SK-N-SH (cell line): ENCODE measurements at places on chromosomes 3 and 15. TPM values are rescaled to one million over a fixed set of nuclear protein-coding genes. Genes with fewer than 3 reads are reported as not detected.

DNA sequence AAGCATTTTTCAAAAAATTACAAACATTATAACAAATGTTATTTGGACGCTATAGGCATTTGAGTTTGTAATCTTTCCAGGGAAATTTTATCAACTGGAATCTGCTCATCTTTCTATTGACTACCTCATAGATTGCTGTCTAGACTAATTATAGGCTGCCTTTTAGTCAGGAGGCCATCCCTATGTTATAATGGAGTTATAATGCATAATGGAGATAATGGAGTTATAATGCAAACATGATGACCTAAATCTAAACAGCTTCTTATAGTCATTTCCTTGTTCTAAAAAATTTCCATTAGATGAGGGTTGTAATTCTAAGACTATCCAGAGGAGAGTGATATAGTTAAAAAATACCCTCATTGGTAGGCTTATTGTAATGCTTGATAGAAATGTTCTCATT is 226.4 kb downstream of the SI start:
- no peak overlapping the region; the same call in 1 of the 2 replicates for H3K27ac ChIP-seq
- H3K4me1 ChIP-seq = peaks cover 4% of the 10 kb centered on the region
- no peak overlapping the region for H3K4me3 ChIP-seq
- peak; percentile 32 for DNase-seq

- H3K27me3 ChIP-seq = no peaks in the 10 kb centered on the region
- H3K4me1 ChIP-seq = peaks cover 14% of the 10 kb centered on the region
- peaks cover 34% of the 10 kb centered on the region for H3K36me3 ChIP-seq
- no peak for DNase-seq
- no peak overlapping the region for H3K4me3 ChIP-seq
- H3K27ac ChIP-seq = no peak overlapping the region
These were observed 58.9 kb downstream of the LMCD1 start for GRCh38 chr3:8560366-8561007.

DNA sequence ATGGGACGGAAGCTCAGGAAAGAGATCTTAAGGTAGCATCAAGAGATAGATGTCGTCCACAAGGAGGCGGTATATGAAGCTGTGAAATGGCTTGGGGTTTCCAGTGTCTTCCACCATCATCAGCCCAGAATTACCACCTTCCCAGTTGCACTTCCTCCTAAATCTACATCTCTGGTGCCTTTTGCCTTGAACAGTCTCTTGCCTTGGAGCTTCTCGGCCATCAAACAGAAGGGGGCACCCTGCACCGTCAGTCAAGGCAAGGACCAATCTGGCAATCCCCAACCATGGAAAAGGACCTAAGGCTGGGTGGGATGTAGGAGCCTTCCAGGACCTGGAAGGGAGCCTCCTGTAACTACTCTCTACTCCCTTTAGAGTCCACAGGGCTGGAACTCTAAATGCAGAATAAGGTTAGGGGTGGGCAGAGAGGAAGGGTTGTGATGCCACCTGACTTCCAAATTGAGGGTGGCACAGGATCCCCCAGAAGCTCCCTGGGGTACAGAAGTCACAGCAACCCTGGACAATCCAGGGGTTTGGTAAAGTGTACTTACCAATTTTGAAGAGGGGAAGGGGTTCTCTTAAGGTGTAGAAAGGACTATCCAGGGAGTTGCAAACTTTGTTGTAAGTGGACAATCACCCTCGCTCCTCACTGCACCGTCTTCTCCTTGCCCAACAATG is 1.0 kb upstream of the RYR3 start:
- peaks cover 2% of the 10 kb centered on the region; the same call in 1 of the 2 replicates for H3K4me1 ChIP-seq
- no peaks in the 10 kb centered on the region for H3K36me3 ChIP-seq
- H3K27ac ChIP-seq = no peak overlapping the region
- H3K4me3 ChIP-seq = no peak overlapping the region

The ATP2B2 gene
- 0.05 and 0.15 TPM in 2 replicates for polyA plus RNA-seq

- H3K4me3 ChIP-seq = no peak overlapping the region
- H3K4me1 ChIP-seq = peaks cover 5% of the 10 kb centered on the region
- no peak overlapping the region for H3K27ac ChIP-seq
- H3K27me3 ChIP-seq = no peaks in the 10 kb centered on the region
These were observed 214.7 kb upstream of the MRPL3 start for GRCh38 chr3:131717493-131717892.

DNA sequence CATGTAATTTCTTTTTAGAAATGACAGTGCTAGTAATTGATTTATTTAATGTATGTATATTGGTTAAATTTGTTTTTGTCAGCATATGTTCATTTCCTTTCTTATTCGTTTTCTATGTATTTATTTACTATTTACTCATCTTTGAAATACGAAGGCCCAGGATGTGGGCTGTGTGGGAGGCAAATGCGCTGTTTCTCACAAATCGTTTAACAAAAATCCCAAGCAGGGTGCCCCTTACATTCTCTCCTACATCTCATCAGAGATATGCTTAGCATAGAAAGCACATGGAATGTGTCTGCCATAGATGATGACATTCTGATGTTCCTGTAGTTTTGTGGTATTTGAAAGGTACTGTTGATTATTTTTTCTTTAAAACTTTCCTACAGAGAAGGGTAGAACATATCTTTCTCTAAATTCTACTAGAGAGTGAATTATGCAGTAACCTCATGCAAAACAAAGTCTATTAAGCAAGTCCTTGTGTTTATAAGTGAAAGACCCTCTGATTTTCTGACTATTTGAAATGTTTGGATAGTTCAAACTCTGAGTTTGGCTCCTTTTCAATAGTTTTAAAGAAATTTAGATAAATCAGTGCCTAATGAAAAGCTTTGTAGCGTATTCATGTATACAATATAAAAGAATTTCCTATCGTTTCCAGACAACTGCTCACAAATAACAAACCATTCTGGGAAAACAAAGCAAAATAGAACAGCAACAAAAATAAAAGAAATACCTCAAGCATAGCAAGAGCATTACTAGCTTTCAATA is 111.1 kb upstream of the VGLL3 start:
- H3K27ac ChIP-seq = no peak overlapping the region
- no peaks in the 10 kb centered on the region for H3K4me1 ChIP-seq
- H3K4me3 ChIP-seq = no peak overlapping the region
- no peaks in the 10 kb centered on the region for H3K36me3 ChIP-seq
- no peak for DNase-seq

GRCh38 chr3:187101184-187102072 is 37.9 kb downstream of the RPL39L start:
- H3K4me3 ChIP-seq = peak overlapping the region; percentile 55
- no peaks in the 10 kb centered on the region for H3K36me3 ChIP-seq
- peak; percentile 54 for DNase-seq
- H3K27ac ChIP-seq = peak overlapping the region; percentile 78; the same call in 1 of the 2 replicates
- peaks cover 10% of the 10 kb centered on the region for H3K4me1 ChIP-seq

The UACA gene
- polyA plus RNA-seq = 35.9 and 57.1 TPM in 2 replicates

GRCh38 chr3:121834157-121834670 is 646 bp downstream of the IQCB1 start:
- H3K36me3 ChIP-seq = peaks cover 9% of the 10 kb centered on the region
- H3K27ac ChIP-seq = peak overlapping the region; percentile 63; the same call in 1 of the 2 replicates
- H3K27me3 ChIP-seq = no peaks in the 10 kb centered on the region
- peak overlapping the region; percentile 82 for H3K4me3 ChIP-seq
- peaks cover 7% of the 10 kb centered on the region for H3K4me1 ChIP-seq

- H3K4me1 ChIP-seq = peaks cover 16% of the 10 kb centered on the region
- H3K4me3 ChIP-seq = no peak overlapping the region
- no peak for DNase-seq
- H3K27me3 ChIP-seq = no peaks in the 10 kb centered on the region
These were observed 4.0 kb downstream of the TM4SF1 start for GRCh38 chr3:149373235-149374125.

The ZNF621 gene
- polyA plus RNA-seq = 10.3 and 15.5 TPM in 2 replicates

DNA sequence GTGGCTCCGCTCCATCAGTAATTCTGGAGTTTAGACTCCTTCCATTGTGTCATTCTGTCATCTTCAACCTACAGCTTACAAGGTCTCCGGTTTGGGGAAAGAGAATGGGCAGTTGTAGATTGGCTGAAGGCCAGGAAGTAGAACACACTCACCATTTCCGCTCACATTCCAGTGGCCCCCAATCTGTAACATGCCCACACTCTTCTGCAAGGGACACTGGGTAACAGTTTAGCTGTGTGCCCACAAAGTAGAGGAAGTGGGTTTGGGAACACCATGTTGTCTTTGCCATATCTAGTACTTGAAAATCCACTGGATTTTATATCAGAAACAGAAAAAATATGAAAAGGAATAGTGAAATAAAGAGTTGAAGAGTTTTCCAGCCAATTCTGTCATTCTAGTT is 153.5 kb downstream of the SV2B start:
- H3K4me1 ChIP-seq = no peaks in the 10 kb centered on the region
- H3K36me3 ChIP-seq = no peaks in the 10 kb centered on the region
- H3K27ac ChIP-seq = no peak overlapping the region
- H3K27me3 ChIP-seq = no peaks in the 10 kb centered on the region
- no peak overlapping the region for H3K4me3 ChIP-seq
- DNase-seq = no peak

The FETUB gene
- polyA plus RNA-seq = 0.05 TPM in 2 replicates

- no peak for DNase-seq
- peaks cover 5% of the 10 kb centered on the region for H3K4me1 ChIP-seq
- no peaks in the 10 kb centered on the region for H3K27me3 ChIP-seq
- no peaks in the 10 kb centered on the region for H3K36me3 ChIP-seq
- no peak overlapping the region for H3K4me3 ChIP-seq
These were observed 231.1 kb upstream of the DPH6 start for GRCh38 chr15:35777061-35777460.

GRCh38 chr15:90412356-90413194 is 24.5 kb downstream of the IQGAP1 start:
- no peaks in the 10 kb centered on the region for H3K36me3 ChIP-seq
- no peaks in the 10 kb centered on the region for H3K27me3 ChIP-seq
- H3K4me3 ChIP-seq = no peak overlapping the region
- peak overlapping the region; percentile 98 for H3K27ac ChIP-seq

DNA sequence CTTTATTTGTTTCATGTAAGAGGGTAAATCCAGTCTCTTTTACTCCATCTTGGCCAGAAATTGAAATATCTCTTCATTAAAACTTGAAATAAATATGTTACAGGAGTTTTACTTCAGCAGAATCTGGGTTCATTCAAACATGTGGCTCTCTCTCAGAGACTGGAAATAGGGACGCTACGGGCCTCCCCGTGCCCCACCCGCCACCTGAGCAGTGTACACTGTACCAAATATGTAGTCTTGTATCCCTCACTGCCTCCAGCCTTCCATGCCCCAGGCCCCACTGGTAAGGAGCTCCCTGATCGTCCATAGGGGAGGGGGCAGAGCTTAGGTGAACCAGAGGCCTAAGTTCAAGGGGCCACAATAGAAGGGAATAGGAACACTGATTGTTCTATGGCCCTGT is 36.0 kb downstream of the RPL39L start:
- peaks cover 9% of the 10 kb centered on the region for H3K4me1 ChIP-seq
- H3K4me3 ChIP-seq = no peak overlapping the region
- H3K27ac ChIP-seq = no peak overlapping the region
- no peak for DNase-seq
